ENCODE measurements at places on chromosomes 4 and X.
A peak's percentile ranks its signal among the peaks of the same experiment; 100 is the strongest.

GRCh38 chrX:154082396-154083125, 15.0 kb downstream of the MECP2 start:
- peak; percentile 54 for DNase-seq

GRCh38 chrX:39296472-39296871, 495.2 kb downstream of the MID1IP1 start:
- DNase-seq: no peak

- DNase-seq: peak; percentile 49
Measured at GRCh38 chrX:15349046-15349445, 13.7 kb upstream of the PIGA start.

GRCh38 chrX:46673620-46674359, 85.1 kb downstream of the SLC9A7 start:
- DNase-seq: no peak

GRCh38 chr4:73865431-73866096, 3.6 kb upstream of the CXCL1 start:
- no peak for DNase-seq
